ENCODE measurements at places on chromosomes 7 and 10.

- DNase-seq, result no peak
Measured at GRCh38 chr10:71857934-71858890, 7.2 kb upstream of the PSAP start.

GRCh38 chr10:61973906-61974305 lies 72.4 kb downstream of the ARID5B start:
- no peak for DNase-seq

- DNase-seq, result no peak
Measured at GRCh38 chr7:126940723-126941307, 311.9 kb downstream of the GRM8 start.

DNA sequence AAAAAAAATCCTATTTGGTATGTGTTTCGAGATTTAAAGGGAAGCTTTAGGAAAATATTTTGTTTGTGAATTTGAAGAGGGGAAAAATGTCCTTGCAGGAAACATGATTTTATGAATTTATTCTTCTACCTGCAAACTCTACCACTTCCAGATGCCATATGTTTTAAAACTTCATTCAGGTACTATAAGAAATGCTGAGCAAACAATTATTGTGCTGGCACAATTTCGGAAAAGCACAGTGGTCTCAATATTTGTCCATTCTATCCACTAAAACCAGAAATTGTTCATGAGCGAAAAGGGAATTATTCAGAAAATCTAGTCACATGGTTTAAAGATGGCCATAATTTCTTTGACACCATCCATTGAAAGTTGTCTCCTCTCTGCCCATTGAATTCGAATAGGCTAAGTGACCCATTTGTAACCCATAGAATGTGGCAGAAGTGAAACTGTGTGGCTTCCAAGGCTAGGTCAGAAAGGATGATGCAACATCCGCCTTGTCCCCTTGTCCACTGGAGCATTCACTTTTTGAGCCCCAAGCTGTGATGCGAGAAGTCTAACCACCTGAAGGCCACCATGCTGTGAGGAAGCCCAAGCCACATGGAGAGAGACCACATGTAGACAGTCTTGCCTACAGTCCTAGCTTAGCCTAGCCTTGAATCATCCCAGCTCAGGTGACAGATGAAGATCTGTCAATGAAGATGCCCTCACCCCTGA lies 189.8 kb upstream of the PRKCQ start:
- no peak for DNase-seq

- no peak for DNase-seq
Measured at GRCh38 chr10:113104047-113104446, 154.0 kb downstream of the TCF7L2 start.

DNA sequence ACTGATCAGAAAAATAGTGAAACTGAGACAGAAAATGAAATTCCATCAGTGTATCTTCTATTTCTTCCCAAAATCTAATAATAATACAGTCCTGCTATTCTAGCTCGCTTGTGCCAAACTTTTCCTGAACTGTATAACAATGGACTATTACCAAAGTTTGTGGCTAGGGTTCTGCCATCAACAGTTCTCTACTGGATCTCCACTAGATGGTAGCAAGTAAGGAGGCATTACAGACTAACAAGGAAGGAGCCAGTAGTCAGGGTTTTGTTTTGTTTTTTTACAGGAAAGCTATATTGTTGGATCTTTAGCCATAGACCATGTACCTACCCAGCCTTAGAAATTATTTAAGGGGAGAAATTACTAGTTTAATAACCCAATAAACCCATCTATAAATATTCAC lies 10.8 kb downstream of the MTERF1 start:
- no peak for DNase-seq

GRCh38 chr7:50629238-50629901 lies 64.2 kb upstream of the DDC start:
- DNase-seq, result no peak

DNA sequence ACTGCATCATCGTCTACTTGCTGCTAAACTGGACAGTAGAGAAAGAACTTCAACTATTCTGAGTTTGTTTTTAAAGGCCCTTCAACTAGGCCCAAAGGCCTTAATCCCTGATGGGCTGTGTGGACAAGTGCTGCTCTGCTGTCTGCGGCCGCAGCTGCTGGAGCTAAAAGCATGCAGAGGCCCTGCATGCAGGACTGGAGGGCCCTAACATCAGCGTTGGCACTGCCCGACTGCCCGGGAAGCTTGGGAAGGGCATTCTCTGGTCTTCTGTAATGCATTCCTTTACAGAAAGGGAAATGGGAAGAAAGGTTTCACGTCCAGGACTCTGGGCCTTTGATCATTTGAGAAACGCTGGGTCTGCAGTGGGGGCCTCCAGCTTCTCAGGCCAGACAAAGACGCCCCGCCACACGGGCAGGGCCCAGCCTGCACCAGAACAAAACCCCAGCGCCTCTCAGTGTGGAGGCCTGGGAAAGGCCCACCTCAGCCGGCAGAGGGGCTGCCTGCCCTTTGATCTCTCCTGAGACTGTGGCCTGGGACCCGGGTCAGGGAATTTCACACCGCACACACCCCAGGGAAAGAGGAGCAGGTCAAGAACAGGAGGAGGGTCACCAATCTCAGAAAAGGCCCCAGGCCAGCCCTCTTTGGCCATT lies 229.3 kb downstream of the DNAJB6 start:
- no peak for DNase-seq

DNA sequence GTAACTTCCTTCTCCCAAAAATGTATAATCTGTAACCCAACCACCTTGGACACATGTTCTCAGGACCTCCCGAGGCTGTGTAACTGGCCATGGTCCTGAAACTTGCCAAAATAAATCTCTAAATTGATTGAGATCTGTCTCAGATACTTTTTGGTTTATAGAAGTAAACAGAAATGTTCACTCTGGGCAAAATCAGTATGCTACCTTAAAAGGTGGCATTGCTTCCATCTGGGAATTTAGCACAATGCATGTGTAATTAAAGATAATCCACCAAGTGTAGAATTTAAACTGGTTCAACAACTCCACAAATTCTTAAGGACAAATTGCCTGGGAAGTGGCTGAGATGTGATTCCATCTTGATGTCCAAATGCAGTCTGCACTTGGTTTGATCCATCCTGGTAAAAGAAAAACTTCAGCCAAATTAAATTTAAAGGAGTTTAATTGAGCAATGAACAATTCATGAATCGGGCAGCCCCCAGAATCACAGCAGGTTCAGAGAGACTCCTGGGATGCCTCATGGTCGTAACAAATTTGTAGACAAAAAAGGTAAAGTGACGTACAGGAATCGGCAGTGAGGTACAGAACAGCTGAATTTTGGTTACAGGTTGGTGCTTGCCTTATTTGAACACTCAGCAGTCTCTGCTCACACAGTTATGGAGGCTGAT lies 102.6 kb upstream of the PFKP start:
- no peak for DNase-seq

GRCh38 chr7:636396-636795 lies 90.1 kb upstream of the DNAAF5 start:
- DNase-seq, result no peak

GRCh38 chr10:103652599-103653281 lies 159.2 kb downstream of the NEURL1 start:
- DNase-seq, result no peak

DNA sequence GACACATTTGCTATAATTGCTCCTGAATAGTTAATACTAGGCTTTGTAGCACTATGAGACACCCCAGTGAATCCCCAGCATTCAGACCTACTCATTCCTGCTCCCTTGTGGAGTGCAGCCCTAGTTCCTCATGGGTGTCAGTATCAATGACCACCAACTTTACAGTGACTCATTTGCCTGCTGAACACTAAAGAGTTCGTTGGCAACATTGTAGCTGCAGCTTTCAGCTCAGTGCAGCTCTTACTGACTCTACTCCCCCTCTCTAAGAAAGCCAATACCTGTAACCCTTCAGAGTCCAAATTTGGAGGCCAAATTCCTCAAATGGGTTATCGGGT lies 127.1 kb upstream of the MTPN start:
- DNase-seq, result no peak

DNA sequence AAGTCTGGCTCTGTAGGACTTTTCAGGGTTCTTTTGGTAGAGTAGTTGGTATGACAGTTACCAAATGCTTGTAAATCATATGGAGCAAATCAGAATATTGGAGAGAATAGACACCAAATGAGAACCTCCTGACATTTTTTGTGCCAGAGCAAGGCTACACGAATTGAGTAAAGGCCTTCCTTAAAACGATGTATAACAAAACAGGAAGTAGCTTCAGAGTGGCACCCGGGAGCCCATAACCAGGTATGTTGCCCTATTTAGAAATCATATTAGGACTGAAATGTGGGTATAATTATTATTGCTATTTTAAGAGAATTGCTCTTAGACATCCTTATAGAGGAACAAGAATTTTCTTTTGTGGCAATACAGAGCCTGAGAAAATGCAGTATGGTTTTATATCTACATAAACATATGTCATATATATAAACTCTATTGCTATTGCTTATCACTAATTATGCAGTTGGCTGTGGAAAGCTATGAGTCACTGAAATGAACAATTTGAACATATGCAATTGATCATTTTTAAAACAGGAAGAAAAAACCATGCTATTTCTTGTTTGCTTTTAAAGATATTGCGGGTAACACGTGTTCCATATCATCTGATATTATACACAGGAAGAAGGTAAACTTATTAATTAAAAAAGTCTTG lies 197.4 kb upstream of the MTPN start:
- DNase-seq, result no peak

DNA sequence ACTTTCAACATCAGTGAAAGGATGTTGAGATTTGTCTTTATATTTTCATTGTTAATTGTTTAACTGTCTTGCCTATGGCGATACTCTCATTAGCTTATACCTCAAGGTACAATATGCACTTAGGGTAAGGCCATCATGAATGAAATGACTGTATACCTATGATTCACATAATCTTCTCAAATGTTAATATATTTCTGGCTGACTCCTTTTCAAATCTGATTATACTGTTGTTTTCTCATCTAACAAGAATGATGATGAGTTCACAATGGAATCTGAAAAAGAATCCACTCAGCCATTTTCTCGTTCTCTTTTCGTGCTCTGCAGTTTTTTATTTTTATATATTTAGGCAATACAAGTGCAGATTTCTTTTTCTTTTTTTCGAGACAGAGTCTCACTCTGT lies 159.1 kb downstream of the ARHGAP12 start:
- no peak for DNase-seq

GRCh38 chr7:79506481-79506880 lies 53.0 kb upstream of the MAGI2 start:
- no peak for DNase-seq

- no peak for DNase-seq
Measured at GRCh38 chr7:32360127-32360526, 130.1 kb downstream of the LSM5 start.

DNA sequence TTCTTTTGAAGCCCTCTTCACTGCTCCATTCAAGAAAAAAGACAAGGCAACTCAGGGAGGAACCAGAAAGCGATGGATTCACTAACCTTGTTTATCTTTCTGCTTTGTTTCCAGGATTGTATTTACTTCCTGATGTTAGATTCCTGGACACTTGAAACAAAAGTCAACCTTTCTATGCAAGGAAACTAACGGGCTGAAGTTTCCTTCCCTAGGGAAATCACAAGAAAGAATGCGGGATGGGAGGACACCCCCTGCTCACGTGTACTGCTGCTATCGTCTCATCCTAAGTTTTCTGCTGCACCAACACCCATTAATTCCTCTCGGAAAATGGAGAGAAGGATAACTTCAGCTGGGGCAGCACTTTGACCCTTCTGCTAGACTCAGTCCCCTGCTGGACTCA lies 50.3 kb downstream of the ELMO1 start:
- no peak for DNase-seq
